Left renal cortex interstitium (tissue), 4 donors: ENCODE measurements at places on chromosomes 5 and 9.

GRCh38 chr9:129139993-129140396, 28.8 kb downstream of the PTPA start:
- peak; percentile 96 for DNase-seq

GRCh38 chr9:31597977-31598376, 786.5 kb upstream of the ACO1 start:
- no peak for DNase-seq

DNA sequence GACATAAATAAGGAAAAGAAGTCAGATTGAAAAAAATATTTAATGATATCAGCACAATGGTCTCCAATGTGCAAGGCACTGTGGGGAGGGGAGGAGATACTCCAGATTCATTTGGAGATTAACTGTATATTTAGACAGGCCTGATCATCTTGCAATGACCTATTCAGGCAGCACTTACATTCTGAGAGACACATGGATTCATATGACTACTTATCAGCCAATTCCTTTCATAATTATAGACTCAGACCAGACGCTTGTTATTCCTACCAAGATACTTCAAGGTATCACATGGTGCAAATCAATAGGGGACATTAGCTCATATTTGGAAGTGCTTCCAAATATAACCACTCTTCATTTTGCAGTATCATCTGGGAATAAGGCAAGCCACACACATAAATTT, 153.5 kb upstream of the TARS1 start:
- DNase-seq: no peak

GRCh38 chr9:99811598-99812383, 9.9 kb upstream of the NR4A3 start:
- no peak for DNase-seq

GRCh38 chr9:120441426-120442307, 138.3 kb downstream of the CDK5RAP2 start:
- DNase-seq: no peak

GRCh38 chr9:28059192-28059591, 485.9 kb upstream of the C9orf72 start:
- no peak for DNase-seq

- DNase-seq: no peak
Observed at GRCh38 chr9:111898331-111899096, 1.9 kb downstream of the UGCG start.

DNA sequence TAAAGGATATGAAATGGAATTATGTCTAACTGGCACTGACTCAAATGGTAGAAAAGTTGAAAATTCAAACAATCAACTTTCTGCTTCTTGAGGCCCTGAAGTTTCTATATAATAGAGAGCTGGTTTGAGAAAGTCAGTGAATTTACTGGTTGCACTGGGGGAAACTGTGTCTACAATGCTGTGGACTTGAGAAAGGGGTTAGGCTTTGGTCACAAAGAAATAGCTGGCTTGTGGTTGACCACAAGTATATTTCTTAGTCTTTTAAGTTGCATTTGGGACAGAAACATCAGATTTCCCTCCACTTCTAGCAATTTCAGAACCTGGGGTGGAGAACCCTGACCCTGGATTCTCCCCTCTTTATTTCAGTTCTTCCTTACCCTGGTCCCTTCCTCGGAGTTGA, 192.6 kb upstream of the ACTBL2 start:
- DNase-seq: no peak

DNA sequence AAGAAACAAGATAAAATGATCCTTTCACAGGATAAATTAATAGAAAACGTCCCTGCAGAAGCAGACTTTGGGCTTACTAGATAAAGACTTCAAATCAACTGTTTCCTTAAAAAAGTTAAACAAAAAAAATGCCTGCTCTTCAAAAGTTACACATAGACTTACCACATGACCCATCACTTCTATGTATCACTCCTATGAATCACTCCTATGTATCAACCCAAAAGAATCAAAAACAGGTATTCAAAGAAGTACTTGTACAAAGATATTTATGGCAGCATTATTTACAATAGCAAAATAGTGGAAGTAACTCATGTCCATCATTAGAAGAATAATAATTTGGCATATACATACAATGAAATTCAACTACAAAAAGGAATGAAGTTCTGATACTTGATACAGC, 56.3 kb upstream of the PRDM9 start:
- DNase-seq: no peak
